ENCODE measurements at places on chromosomes 3 and 15.

GRCh38 chr15:98853161-98853560, 154.4 kb downstream of the PGPEP1L start:
- peak; percentile 72 for DNase-seq

DNA sequence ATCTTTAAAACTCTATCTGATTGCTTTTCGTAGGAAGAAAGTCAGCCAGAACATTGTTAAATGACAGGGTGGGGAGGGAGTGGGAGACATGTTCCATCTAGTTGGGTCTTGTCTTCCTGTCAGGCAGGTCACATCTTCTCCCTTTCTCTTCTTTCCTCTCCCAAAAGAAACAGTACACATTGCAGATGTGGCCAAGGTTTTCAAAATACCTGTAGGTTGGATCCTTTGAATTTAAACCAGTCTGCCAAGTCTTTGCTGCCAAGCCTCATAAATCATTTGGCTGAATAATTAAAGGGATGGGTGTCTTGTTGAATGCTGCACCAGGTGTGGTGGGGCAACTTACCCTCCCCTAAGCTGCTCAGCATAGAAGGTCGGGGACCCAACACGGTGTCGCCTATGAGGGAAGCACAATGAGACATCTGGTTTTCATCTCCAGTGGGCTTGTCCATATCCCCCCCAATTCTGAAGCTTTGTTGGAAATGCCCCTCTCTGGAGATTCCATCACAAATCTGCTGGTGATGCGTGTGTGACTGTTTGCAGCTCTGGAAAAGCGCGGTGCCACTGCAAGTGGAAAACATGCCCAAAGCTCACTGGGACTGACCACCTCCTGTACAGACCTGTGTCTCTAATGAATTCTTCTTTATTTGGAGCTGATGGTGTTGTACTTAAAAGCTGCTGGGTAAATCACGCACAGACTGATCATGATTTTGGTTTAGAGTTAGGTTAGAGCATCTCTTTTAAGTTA, 112.6 kb downstream of the FILIP1L start:
- no peak for DNase-seq

DNA sequence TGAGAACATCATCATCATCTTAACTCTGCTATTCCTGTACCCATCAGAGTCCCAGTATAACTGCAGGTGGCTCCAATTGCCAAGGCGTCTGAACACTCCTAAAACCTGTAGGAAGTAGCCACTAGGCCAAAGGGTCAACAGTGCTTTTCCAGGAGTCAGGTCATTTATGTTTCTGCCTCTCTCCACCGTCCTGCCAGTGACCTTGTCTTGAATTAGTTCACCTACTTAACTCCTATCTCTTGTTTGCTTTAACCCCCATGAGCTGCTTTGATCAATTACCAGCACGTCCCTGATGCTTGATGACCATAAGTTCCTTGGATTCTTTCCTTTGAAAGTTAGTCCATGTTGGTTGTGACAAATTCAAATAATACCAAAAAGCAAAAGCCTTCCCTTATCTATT, 169.8 kb upstream of the ANKRD28 start:
- DNase-seq = no peak

- peak; percentile 40 for DNase-seq
Observed at GRCh38 chr15:25862472-25863110, 536 bp downstream of the ATP10A start.

DNA sequence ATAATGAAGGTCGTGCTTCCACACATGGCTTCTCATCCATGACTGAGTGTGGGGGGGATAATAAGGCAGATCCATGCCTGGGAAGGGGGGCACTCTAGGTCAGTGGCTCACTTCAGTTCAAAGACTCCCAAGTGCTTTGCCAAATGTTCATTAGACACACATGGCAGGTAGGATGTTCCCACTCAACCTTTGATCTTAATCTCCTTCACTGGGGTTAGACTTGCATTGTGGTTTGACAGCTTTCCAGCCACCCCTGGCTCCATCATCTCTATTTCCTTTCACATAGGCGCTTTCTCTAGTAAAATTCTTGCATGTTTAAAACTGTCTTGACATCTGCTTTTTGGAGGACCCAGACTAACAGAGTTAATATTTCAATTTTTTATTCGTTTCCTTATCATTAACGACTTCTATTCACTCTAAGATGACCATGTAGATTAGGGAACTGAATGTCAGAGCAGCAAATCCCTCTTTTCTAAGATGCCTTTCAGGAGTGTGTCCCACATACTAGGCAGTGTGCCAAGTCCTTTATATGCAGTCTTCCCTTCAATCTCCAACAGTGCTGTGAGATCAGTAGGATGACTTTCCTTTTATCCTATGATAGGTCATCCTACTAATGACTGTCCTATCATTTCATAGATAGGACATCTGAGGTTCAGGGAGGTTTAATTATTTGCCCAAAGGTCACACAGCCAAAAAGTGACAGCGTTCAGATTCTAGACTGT, 57.9 kb downstream of the BTD start:
- DNase-seq = no peak

Data from activated CD4-positive, alpha-beta T cell treated with anti-CD3 and anti-CD28 coated beads, Interleukin-2, Interleukin-4, amounts not matched to agents 100 ng/mL and 50 ng/mL, durations not matched to agents 16 hours and 8 hours (primary cell).